ENCODE measurements at places on chromosomes 6 and 20.

GRCh38 chr6:112831022-112831421 lies 483.9 kb downstream of the RFPL4B start:
- no peak for DNase-seq

DNA sequence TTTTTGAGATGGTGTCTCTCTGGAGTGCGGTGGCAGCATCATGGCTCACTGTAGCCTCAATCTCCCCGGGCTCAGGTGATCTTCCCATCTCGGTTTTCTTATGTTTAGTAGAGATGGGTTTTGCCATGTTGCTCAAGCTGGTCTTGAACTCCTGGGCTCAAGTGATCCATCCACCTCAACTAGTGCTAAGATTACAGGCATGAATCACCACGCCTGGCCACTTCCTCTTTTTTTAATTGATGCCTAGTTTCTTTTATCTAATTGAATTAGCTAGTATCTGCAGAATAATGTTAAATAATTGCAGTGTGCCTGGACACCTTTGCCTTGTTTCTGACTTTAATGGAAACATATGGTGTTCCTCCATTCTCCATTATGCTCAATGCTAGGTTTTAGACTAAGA lies 38.4 kb upstream of the SLC22A16 start:
- DNase-seq = no peak

DNA sequence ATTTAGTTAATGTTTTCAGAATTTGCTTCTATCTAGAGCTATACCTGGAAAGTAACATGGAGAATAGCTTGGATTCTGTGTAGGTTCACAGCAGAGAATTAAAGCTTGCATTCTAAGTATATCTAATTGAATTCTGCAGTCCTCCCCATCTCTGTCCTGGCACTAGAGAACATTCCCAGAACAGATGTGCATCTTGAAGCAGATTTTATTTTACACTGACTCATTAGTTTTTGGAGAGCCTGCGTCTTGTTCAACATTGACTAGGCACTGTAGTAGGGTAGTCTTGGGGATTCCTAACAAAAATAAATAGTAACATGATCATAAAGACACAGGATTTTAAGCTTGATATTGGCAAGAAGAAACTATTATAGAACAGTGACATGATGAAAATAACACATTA lies 36.2 kb upstream of the BAG2 start:
- DNase-seq = no peak

DNA sequence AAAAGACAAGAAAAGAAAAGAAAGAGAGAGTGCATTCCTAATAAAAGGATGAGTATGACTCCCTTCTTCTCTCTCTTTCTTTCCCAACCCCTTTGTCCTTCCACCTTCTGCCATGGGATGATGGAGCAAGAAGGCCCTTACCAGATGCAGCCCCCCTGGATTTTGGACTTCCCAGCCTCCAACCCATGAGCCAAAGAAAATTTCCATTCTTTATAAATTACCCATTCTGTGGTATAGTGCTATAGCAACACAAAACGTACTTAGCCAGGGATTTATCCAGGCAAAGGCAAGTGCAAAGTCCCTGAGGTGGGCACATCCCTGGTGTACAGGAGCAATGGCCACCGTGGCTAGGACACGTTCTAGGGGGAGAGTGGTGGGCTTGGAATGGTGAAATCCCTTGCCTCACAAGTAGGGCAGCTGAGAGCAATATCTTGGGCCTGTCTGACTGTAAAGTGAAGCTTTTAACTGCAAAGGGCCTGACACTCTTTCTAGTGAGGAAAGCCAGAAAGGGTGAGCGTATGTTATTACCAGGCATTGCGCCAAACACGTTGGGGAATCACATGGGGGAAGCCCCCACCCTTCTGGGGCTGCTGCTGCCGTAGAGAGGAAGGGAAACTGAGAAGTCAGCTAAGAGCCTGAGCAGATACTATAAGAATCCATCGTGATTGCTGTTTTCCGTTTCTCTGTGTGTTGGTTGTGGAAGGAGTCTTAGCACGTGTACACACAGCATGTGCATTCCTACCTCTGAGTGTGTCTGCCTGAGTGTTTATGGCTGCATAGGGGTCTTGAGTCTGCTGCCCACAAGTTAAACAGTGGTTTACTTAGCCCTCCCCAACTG lies 50.7 kb upstream of the SIRPA start:
- DNase-seq = peak; percentile 2

DNA sequence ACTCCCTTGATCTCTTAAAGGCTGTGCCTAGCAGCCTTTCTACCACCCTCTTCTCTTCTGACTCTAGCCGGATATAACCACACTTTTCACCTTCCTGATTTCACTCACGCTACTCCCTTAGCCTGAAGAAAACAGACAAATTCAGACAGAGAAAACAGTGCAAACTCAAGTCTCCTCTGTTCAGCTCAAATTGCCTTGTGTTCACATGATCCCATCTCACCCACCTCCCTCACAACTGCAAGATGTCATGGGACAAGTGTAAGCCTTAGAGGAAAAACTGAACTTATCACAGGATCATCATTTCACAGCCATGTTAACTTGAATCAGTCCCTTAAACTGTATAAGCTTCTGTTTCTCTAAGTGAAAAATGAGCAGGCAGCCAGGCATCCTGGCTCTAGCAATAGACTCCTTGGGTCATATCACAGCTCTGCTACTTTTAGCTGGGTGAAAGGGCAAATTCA lies 66.5 kb upstream of the TENT5A start:
- DNase-seq = no peak

- DNase-seq = no peak
These were observed 75.7 kb upstream of the SNX9 start for GRCh38 chr6:157747370-157747769.

DNA sequence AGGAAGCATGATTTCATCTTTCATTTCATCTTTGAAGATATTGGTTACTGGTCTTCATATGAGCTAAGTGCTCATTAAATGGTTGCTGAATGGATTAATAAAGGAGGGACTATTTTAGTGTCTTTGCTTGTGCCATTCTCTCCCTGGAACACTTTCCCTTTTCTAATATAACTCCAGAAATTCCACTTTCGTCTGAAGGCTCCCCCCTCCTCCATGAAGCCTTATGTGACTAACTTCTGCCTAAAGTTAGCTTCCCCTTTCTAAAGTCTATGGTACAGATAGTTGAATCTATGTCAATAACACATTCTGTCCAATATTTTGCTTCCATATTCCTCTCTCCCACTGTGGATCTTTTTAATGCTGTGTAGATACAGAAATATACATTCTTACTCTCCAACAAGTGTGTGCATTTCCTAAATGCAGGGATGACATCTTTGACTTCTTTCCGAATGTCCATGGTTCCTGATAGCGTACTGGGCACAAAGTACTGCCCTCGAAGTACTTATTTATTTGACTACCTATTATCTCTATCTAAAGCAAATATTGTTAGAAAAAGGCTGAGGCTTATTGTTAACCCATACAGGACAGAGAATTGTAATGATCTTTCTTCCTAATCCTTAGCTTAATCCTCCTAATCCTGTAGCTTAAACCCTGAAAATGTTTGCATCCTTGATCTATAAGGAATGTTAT lies 84.7 kb upstream of the ELOVL5 start:
- DNase-seq = no peak

- DNase-seq = no peak
These were observed 12.2 kb upstream of the NCOA3 start for GRCh38 chr20:47489448-47489872.
